Activated naive CD4-positive, alpha-beta T cell (primary cell): ENCODE measurements at places on chromosomes 5 and 9.

DNA sequence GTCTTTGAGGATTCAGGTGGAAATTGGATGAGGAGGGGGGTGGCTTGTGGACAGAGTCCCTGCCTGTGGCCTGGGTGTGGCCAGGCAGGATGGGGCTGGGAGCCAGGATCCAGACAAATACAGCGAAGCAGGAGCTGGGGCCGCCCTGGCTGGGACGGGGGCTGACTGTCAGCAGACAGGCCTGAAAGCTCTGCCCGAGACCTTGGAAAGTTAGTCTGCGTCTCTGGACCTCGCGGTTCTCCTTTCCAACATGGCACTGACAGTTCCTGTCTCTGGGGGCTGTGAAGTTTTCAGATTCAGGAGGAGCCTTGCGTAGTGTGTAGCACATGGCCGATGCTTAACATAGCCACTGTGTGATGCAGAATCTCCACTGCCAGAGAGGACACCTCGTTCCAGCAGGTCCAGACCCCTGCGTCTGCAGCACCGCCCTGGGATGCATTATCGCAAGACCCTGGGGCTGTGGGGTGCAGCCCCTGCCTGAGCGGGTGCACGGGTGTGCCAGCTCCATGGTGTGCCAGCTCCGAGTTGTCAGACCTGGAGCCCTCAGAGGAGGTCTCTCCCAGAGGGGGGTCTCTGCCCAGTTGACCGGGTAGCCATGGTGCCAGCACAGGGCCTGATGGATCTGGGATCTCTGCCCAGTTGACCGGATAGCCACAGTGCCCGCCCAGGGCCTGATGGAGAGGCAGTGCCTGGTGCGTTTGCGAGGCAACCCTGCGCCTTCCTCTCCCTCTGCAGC, 89.3 kb downstream of the COL5A1 start:
- DNase-seq = no peak

- DNase-seq = no peak
These were observed 258.7 kb upstream of the IRX4 start for GRCh38 chr5:2141254-2142000.

GRCh38 chr5:9283021-9283420, 262.9 kb downstream of the SEMA5A start:
- DNase-seq = no peak

- DNase-seq = no peak
These were observed 99.7 kb upstream of the CCL21 start for GRCh38 chr9:34809504-34810186.

- no peak for DNase-seq
These were observed 19.6 kb downstream of the CLPTM1L start for GRCh38 chr5:1325191-1325741.

DNA sequence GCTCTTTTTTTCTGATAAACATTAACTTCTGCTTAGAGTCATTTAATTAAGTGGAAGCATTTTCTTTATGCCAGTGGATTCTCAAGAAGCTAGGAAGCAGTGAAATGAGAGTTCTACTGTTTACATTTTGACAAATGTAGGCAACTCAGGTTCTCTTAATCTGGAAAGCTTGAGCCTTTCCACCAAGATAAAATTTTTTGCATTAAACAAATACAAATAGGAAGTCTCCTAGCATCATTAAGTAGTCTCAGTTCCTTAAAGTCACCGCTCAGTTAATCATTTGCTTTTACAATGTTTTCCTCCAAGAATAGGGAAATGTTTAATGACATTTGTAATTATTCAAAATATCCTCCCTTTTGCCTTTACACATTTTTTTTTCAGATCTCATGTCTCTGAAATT, 290.4 kb upstream of the PDE4D start:
- no peak for DNase-seq

DNA sequence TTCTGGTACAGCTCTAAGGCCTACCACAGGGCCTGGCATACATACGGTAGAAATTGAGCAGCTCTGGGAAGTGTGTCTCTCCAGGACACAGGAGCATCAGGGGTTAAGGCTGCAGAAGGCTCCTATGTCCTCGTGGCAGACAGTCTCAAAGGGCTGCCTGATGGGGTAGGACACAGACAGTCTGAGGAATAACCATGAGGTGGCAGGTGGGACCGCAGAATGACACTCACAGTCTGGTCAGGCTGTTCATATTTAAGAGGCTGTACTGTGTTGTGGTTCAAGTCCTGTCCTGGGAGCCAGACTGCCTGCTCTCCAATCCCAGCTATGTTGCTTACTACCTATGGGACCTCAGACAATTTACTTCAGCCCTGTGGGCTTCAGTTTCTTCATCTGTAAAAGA, 217.1 kb downstream of the TRIM32 start:
- DNase-seq = no peak

DNA sequence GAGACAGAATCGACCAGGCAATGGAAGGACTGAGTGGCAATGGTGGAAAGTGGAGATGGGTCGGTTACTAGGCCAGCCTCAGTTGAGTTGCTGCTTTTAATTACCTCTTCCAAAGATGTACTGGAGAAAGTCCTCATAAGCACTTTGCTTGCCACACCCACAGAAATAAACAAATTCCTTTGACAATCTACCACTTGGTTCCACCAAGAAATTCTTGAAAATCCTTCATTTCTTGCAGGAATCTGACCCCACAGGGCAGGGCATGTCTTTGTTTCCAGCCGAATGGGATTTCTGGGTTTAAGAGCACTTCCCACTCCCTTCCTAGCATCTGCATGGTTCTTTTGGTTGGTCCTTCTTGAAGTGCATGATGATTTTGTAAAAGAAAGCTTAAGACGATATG, 54.5 kb downstream of the ADAMTS12 start:
- no peak for DNase-seq

GRCh38 chr5:163163858-163164257, 273.5 kb upstream of the CCNG1 start:
- DNase-seq = no peak

- no peak for DNase-seq
These were observed 5.9 kb upstream of the FAT2 start for GRCh38 chr5:151596828-151597539.

GRCh38 chr5:133947431-133947841, 21.0 kb downstream of the C5orf15 start:
- DNase-seq = no peak

GRCh38 chr9:93256878-93257807, 73.2 kb downstream of the WNK2 start:
- no peak for DNase-seq

DNA sequence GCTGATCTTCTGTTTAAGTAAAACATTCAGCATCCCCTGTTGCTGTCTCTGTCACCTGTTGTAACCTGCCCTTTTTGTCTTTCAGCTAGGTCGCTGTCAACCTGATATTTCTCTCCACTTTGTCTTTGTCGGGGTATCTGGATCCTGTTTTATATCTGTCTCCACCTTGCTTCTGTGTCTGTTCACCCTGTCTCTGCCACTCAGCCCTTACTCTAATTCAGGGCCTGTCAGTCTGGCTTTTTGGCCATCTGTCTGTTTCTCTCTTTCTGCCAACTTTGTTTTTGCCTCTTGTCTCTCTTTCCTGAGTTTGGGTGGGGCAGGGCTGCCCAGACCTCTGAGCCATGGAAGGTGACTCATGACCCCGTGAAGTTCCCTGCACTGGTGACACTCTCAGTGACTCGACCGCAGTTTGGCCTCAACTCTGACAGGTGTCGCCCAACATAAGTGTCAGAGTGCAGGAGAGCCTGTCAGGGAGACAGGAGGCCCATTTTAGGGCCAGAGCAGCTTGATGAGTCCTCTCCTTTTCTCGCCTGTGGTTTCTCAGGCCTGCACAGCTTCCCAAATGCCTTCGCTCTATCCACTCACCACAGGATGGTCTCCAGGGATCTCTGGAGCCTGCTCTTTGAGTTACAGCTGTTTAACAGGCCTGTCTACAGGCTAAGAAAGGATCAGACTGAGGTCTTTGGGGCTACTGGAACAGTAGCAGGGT, 868 bp downstream of the ZBTB43 start:
- peak; percentile 15 for DNase-seq

GRCh38 chr5:31939151-31939550, 235.0 kb downstream of the GOLPH3 start:
- no peak for DNase-seq

- no peak for DNase-seq
These were observed 245.1 kb upstream of the C9orf72 start for GRCh38 chr9:27818348-27818747.

DNA sequence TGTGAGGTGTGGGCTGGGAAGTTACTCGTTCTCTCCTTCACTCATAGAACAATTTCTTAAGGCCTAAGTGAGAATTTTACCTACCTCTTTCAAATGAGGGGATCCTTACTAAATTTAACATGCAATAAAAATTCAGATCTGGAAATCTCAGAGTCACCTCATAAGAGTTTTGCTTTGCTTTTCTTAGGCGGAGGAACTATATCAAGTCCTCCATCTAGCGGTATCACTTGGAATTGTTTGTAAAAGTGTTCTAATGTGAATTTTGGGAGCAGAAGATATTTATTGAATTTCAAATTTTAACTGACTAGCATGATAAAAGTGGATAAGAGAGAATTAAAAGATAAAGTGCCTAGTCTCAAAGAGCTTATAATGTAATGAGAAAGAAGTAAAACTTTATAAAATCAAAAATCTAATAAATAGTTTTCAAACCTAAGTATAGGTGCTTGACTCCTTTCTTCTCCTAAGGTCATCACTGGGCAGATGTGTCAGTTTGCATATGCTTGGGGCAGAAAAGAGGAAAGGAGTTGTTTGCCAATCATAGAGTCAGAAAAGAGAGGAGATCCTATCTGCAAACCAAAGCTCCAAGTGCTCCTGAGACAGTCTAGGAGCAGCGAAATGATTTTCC, 145.7 kb upstream of the DAB2 start:
- no peak for DNase-seq

- no peak for DNase-seq
These were observed 134.8 kb upstream of the BOD1 start for GRCh38 chr5:173751266-173751600.

DNA sequence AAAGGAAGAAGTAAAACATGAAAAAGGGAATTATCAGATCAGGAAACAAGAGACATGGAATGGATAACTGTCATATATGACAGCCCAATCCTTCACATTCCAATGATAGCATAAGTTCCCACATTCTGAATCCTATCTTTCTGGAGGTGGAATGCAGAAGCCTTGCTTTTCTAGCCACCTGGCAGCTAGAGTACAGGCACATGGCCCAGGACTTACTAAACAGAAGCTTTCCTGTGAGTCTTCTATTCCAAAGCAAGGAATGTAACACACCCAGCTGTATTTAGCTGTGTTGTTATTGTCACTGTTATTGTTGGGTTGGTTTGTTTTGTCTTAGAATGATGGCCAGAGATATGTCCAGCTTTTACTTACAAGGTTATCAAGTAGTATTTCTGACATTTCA, 780.5 kb upstream of the ZNF608 start:
- DNase-seq = no peak

- DNase-seq = no peak
These were observed 33.5 kb upstream of the EBF1 start for GRCh38 chr5:159133041-159133741.

GRCh38 chr9:87465816-87466215, 31.9 kb upstream of the DAPK1 start:
- DNase-seq = no peak

- no peak for DNase-seq
These were observed 96.7 kb downstream of the SNCAIP start for GRCh38 chr5:122408592-122409224.

DNA sequence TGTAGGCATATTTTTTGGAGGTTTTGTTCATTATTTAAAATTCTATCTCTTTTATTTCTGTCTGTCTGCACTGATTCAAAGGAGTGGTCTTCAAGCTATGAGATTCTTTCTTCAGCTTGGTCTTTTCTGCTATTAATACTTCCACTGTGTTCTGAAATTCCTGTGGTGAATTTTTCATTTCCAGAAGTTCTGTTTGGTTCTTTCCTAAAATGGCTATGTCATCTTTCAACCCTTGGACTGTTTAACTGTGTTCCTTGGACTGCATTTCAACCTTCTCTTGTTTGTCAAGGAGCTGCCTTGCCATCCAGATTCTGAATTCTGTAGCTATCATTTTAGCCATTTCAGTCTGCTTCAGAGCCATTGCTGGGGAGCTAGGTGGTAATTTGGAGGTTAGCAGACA, 76.3 kb downstream of the CERT1 start:
- DNase-seq = no peak

DNA sequence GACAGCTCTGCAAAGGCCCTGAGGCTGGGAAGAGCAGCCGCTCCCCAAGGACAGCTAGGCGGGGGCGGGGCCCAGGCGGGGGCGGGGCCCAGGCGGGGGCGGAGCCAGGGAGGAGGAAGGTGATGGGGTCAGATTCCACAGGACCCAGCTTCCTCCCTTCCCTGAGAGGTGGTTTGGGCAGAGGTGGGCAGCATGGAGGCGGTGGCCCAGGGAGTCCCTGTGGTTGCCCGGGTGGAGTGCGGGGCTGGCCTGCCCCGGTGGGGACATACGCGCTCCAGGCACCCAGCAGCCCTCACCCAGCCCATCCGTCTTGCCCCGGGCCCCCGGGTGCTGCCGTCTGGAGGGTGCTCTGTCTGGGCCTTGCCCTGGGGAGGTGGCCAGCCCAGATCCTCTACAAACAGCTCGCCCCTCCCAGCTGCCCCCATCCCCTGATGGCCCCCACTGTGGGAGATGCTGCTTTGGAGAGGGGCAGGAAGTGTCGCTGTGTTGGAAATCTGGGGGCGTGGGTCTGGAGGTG, 11.0 kb upstream of the RNU6ATAC start:
- DNase-seq = no peak

GRCh38 chr9:129068990-129069861, 11.7 kb upstream of the DOLPP1 start:
- peak; percentile 57 for DNase-seq

DNA sequence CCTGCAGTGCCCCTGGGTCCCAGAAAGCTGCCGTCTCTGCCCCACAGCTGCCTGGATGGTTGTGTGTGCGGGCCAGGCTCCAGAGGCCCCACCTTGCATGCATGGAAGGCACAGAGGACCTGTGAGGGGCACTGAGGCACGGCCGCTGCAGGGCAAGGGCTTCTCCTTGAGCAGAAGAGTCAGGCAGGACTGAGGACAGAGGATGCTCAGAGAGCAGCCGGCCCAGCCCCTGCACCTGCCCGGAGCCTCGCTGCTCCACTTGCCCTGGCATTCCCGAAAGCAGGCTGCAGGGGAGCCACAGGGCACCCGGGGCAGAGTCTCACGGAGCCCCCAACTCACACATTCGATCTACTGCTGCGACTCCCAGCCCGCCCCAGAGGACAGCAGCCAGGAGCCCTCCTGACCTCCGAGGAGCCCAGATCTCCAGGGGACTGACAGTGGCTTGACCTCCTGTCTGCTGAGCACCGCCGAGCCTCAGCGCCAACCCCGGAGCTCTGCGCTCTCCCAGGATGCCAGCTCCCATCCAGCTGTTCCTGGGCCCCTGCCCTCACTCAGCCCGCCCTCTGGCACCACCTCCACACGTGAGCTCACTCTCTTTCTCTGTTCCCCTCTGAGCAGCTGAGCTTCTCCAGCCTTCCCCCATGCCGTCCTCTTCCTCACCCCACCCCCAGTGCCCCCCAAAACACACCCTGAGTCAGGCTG, 95.0 kb downstream of the KCNT1 start:
- no peak for DNase-seq

- DNase-seq = no peak
These were observed 235.2 kb downstream of the EPB41L4A start for GRCh38 chr5:112183874-112184273.

- no peak for DNase-seq
These were observed 74.6 kb downstream of the MRPL36 start for GRCh38 chr5:1724822-1725602.

GRCh38 chr5:67731886-67732285, 483.7 kb upstream of the PIK3R1 start:
- DNase-seq = no peak
